ENCODE measurements at places on chromosomes 5 and 9.

GRCh38 chr5:113748403-113748802 lies 234.9 kb downstream of the YTHDC2 start:
- no peak for DNase-seq

DNA sequence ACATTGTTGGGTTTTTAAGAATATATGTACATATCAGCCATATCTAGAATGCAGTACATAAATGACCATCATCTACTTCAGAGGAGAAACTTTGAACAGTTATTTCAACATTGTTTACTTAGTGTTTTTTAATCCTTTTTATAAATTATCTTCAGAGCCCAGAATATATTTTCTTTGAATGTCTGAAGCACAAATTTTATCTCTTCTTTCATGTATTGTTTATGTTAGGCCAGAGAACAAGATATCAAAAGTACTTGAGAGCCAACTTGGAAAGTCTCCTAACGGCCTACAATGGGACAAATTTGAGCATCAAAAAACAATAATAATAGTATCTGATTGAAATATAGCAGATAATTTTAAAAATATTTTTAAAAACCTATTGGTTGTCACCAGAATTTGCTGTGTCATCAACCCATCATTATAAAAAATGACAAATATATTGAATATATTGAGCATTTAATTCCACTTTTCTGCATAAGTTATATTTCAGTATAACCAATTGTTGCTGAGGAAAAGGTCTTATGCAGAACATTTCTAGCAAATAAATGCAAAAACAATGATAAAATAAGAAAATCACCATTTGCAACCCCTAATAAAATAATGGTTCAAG lies 67.5 kb upstream of the CCNG1 start:
- DNase-seq: no peak

GRCh38 chr5:135212361-135213026 lies 178.5 kb upstream of the PITX1 start:
- DNase-seq: no peak

DNA sequence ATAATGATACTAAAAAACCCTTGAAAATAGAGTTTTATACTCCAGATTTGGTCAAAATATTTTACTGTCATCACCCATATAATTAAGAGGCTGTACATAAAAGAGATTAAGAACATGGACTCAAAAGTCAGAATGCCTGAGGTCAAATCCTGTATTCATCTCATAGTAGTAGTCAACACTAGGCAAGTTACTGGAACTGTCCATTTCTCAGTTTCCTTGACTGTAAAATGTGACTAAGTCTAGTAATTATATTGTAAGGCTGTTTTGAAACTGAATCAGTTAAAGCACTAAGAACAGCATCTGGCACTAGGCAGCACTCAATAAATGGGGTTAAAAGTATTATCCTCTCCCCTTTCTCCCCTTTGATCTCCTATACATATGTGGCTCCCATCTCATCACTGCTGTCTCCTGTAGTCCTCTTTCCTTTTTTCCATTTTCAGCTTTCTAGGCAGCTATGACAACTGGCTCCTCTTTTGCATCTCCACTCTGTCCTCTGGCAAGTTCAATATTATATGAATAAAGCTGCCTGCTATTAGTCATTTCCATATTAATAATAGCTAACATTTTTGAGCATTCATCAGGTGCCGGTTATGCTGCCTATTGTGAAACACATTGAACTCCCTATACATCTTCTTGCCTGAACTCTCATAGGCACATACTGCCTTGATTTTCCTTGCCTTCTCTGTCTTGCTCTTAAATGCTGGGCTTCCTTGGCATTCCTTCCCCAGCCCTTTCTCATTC lies 185.8 kb upstream of the NREP start:
- DNase-seq: no peak

GRCh38 chr5:153544706-153545105 lies 54.2 kb downstream of the GRIA1 start:
- DNase-seq: no peak

DNA sequence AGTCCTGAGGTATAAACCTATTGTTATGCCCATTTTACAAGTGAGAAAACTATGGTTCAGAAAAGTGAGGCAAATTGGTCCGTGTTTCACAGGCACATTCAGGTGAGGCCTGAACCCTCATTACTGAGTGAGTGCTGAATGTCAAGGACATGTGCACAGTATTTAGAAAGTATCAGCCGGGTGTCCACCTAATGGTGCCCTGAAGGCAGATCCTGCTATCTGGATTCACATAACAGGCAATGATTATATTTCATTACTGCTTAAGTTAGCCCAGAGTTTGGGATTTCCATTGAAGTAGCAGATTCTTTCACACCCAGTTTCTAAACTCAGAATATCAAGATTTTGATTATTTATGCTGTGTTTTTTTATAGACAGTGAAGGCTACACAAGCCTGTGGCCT lies 142.7 kb downstream of the LHFPL2 start:
- DNase-seq: no peak
